Left renal pelvis (tissue), 4 donors: ENCODE measurements at places on chromosomes 16 and 17. TPM values are rescaled to one million over a fixed set of nuclear protein-coding genes. Genes with fewer than 3 reads are reported as not detected.
A peak's percentile ranks its signal among the peaks of the same experiment; 100 is the strongest.

DBNDD1 gene
- polyA plus RNA-seq, result 2.7 TPM

TPSG1 gene
- polyA plus RNA-seq, result 1.1 TPM

- no peak for DNase-seq
Measured at GRCh38 chr17:28180449-28180848, 138.0 kb downstream of the NLK start.

DNA sequence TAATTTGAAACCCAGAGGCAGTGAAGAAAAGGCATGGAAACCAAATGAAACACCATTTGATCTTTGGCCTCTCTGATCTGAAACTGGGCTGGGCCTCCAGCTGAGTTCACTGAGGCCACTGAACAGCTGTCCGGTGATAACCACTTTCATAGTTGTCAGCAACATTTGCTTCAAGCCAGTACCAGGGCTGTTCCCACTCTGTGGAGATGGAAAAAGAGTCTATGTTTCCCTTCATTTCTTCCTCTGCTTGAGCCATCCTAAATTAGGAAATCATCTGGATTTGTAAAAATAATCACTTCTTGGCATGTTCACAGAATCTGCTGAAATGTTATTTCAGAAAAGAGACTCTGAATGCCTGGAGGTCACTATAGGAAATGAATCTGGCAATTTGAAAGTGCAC is 119.3 kb downstream of the STX8 start:
- DNase-seq, result no peak

GRCh38 chr16:10421596-10421995 is 35.7 kb downstream of the ATF7IP2 start:
- DNase-seq, result no peak

DNA sequence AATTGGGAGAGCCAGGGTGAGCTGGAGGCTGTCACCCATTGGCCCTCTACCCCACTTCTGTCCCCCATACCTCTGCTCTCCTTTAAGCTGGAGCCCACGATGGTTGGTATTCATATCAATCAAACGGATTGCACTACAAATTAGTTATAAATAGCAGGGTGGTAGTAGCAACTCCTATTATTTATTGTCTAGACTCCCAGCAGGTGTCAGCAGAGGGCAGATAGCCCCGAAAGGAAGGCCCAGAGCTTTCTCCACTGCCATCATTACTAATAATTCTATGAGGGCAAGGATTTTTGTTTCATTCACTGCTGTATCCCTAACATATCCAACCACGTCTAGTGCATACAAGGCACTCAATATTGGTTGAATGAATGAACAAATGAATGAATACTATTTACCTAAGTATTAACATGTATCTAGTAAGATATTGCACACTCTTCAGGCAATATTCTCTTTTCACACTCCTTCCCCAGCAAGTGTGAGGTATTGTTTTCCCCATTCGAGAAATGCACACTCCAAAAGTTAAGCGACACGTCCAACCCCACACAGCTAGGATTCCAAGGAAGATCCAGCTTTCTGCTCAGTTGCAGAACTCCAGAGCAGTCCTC is 6.3 kb downstream of the C17orf50 start:
- DNase-seq, result no peak

DNA sequence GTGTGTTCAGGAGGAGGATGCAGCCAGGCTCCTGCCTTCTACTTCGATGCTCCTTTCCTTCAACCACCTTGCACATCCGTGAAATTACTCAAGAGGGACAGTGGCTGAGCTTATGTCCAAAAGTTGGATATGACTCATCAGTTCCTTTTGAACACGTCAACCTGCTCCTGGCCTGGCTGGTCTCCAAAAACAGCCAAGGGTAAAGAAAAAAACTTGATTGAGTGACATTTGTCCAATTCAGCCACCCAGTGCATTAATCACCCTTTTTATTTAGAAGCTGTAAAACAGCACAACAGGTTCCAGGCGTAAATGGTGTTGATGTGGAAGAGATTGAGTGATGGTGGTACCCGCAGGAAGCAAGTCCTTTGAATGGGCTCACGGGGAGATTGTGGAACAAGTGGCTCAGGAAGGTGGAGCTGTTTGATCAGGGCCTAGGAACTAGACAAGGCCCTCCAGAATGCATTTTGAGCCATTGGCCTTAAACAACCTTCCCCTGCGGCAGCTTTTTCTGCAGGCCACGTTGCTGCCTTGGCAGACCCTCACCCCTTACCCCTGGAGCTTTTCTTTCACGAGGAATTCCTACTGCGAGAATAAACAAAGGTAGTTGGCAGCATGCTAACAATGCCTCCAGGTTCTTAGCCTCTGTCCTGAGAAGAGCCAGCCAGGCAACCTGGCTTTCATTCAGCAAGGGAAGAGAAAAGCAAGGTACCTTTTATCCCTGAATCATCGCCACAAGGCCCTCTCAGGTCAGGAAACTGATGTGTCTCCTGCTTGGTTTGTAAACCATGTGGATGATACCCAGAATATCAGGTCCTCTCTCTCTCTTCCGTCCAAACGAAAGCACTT is 173.3 kb upstream of the CACNG5 start:
- no peak for DNase-seq

DNA sequence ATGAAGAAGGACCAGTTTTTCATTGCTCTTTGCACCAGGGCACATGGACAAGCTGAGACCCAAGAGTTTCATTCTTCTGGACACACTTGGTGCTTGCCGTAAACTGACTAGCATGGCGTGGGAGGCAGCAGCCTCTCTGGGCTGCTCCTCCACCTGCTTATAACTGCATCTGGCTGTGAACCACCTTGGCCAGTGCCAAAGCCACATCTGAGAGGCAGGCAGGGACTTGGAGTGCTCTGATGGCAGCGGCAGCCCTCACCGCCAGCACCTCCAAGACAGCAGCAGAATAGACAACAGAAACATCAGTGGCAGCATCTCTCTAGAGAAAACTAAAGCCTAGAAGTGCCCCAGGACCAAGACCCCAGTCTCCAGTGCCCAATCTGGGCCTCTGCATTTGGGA is 4.7 kb downstream of the KRT37 start:
- no peak for DNase-seq

DNA sequence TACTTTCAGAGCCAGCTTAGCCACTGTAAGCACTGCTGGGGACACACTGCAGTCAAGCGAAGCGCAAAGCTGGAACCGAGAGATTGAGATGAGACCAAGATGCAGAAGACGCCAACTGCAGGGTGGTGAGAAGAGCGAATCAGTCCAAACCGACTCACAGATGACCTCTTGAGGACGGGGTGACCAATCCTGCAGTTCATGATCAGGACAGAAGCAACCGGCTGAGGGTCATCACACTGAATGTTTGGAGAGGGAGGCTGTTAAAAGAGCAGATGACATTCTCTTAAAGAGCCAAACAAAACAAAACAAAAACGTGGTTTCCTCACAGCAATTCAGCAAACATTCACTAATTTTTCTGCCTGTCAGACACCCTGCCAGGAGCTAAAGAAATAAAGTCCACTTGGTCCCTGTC is 8.5 kb downstream of the HASPIN start:
- peak; percentile 54 for DNase-seq
